ENCODE measurements at places on chromosomes 7 and 10.
A peak's percentile ranks its signal among the peaks of the same experiment; 100 is the strongest.

DNA sequence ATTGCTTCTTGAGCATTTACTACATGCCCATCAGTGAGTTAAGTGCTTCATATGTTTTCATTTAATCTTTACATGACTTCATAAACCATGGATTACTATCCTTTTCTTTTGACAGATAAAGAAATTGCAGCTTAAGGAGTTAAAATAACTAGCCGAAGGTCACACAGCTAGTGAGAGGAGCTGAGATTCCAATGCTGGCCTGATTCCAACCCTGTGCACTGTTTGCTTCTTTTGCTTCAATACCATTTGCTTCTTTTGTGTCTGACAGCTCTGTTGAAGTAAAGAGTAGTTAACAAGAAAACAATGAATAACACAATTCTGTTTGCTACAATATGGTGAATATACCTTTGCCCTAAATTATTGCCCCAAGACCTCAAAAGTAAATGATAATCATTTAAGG lies 132.4 kb downstream of the GRM3 start:
- H3K27ac ChIP-seq = no peak overlapping the region
- no peaks in the 10 kb centered on the region for H3K27me3 ChIP-seq
- no peaks in the 10 kb centered on the region for H3K36me3 ChIP-seq
- H3K4me1 ChIP-seq = no peaks in the 10 kb centered on the region
- DNase-seq = no peak
- H3K4me3 ChIP-seq = no peak overlapping the region

GRCh38 chr7:96836456-96836855 lies 126.8 kb upstream of the SEM1 start:
- H3K4me3 ChIP-seq = no peak overlapping the region
- no peaks in the 10 kb centered on the region for H3K4me1 ChIP-seq
- no peak overlapping the region for H3K27ac ChIP-seq
- no peaks in the 10 kb centered on the region for H3K27me3 ChIP-seq

DNA sequence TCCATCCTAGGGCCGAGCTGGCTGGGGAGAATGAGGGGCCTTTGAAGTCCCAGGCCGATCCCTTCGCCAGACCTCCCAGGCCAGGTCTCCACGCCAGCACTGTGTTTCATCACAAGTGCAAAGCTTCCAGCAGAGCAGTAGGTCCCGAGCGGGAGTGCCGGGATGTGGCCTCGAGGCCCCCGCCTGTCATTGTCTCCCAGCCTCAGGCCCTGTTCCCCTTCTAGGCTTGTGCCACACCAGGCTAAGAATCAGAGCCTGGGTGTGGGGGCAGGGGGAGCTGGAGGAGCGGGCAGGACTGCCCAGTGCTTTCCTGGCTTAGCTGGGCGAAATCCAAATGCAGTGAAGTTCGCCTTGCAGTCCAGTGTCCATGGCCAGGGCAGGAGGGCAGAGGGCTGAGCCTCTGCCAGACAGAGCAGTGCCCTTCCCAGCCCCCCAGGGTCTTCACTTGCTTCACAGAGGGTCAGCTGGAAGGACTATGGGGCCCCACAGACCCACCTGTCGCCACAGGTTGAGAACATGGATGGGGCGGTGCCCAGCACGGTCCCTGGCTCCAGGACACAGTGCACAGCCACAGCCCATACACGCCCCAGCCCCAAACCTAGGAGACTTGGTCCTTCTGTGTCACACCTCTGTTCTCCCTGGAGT lies 20.2 kb upstream of the PFKFB3 start:
- H3K27me3 ChIP-seq = no peaks in the 10 kb centered on the region
- H3K4me1 ChIP-seq = peaks cover 10% of the 10 kb centered on the region
- no peak overlapping the region for H3K27ac ChIP-seq
- DNase-seq = no peak

- DNase-seq = no peak
- no peak overlapping the region for H3K4me3 ChIP-seq
- H3K4me1 ChIP-seq = no peaks in the 10 kb centered on the region
Measured at GRCh38 chr10:49072166-49072885, 43.0 kb downstream of the VSTM4 start.

DNA sequence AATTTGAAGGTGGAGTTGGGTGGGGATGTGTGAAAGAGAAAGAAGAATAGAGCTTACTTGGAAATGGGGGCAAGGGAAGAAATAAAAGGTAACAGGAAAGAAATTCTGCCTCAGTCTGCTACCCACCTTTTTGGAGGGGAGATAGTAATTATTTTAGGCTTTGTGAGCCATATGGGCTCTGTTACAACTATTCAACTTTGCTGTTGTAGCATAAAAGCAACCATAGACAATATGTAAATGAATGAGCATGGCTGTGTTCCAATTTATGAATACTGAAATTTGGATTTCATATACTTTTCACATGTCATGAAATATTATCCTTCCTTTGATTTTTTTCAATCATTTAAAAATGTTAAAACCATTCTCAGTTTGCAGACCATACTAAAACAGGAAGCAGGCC lies 176.9 kb downstream of the HPSE2 start:
- no peak overlapping the region for H3K4me3 ChIP-seq
- no peak for DNase-seq
- no peak overlapping the region for H3K27ac ChIP-seq
- no peaks in the 10 kb centered on the region for H3K27me3 ChIP-seq
- no peaks in the 10 kb centered on the region for H3K36me3 ChIP-seq

- H3K27me3 ChIP-seq = peaks cover 94% of the 10 kb centered on the region
- DNase-seq = no peak
- H3K36me3 ChIP-seq = no peaks in the 10 kb centered on the region
- H3K4me1 ChIP-seq = no peaks in the 10 kb centered on the region
Measured at GRCh38 chr7:155477476-155477875, 19.5 kb downstream of the EN2 start.

GRCh38 chr7:151291206-151291605 lies 42.7 kb upstream of the SMARCD3 start:
- no peaks in the 10 kb centered on the region for H3K4me1 ChIP-seq
- no peak overlapping the region for H3K27ac ChIP-seq
- peaks cover 11% of the 10 kb centered on the region for H3K27me3 ChIP-seq
- DNase-seq = no peak
- H3K36me3 ChIP-seq = no peaks in the 10 kb centered on the region
- H3K4me3 ChIP-seq = no peak overlapping the region

- peaks cover 13% of the 10 kb centered on the region for H3K4me1 ChIP-seq
- DNase-seq = no peak
- H3K27ac ChIP-seq = peak overlapping the region; percentile 68
- no peaks in the 10 kb centered on the region for H3K36me3 ChIP-seq
- H3K27me3 ChIP-seq = no peaks in the 10 kb centered on the region
Measured at GRCh38 chr7:48085433-48085791, 3.7 kb upstream of the UPP1 start.

GRCh38 chr10:116001262-116001857 lies 271.6 kb downstream of the GFRA1 start:
- H3K27me3 ChIP-seq = no peaks in the 10 kb centered on the region
- H3K4me3 ChIP-seq = no peak overlapping the region
- no peak overlapping the region for H3K27ac ChIP-seq
- H3K4me1 ChIP-seq = no peaks in the 10 kb centered on the region
- no peaks in the 10 kb centered on the region for H3K36me3 ChIP-seq
- no peak for DNase-seq

- H3K4me1 ChIP-seq = no peaks in the 10 kb centered on the region
- H3K4me3 ChIP-seq = no peak overlapping the region
- no peak for DNase-seq
- H3K27ac ChIP-seq = no peak overlapping the region
Measured at GRCh38 chr7:3760651-3761050, 459.6 kb downstream of the SDK1 start.
